Smooth muscle cell of the pulmonary artery (primary cell): ENCODE measurements at places on chromosomes 3 and 15. TPM values are rescaled to one million over a fixed set of nuclear protein-coding genes. Genes with fewer than 3 reads are reported as not detected.

Gene TRIM69
- 13.1 and 15.7 TPM in 2 replicates for total RNA-seq

Gene GHRL
- total RNA-seq = not detected in 2 replicates

Gene DOCK3
- total RNA-seq = 0.26 and 0.30 TPM in 2 replicates

Gene GATA2
- 2.3 and 7.1 TPM in 2 replicates for total RNA-seq

Gene NISCH
- total RNA-seq = 87.9 and 109 TPM in 2 replicates

Gene GOLGA6L22
- not detected in 2 replicates for total RNA-seq

Gene SPESP1
- 1.7 and 9.8 TPM in 2 replicates for total RNA-seq

Gene SAMMSON
- not detected in 2 replicates for total RNA-seq

Gene TMCO5A
- not detected in 2 replicates for total RNA-seq

Gene MYL3
- not detected in 2 replicates for total RNA-seq

Gene MESP2
- total RNA-seq = 0.66 and 0.78 TPM in 2 replicates

Gene NUP210
- total RNA-seq = 0.10 and 0.46 TPM in 2 replicates

Gene OR5H2
- not detected in 2 replicates for total RNA-seq

Gene CCR8
- total RNA-seq = not detected in 2 replicates

Gene KIF15
- total RNA-seq = 1.3 and 2.9 TPM in 2 replicates

Gene FGD5
- total RNA-seq = 0.20 and 2.0 TPM in 2 replicates

Gene IL20RB
- total RNA-seq = 0.98 and 1.0 TPM in 2 replicates

Gene PCCB
- 48.0 and 48.9 TPM in 2 replicates for total RNA-seq

Gene SLC22A14
- total RNA-seq = 0.46 and 0.66 TPM in 2 replicates

Gene ZIC1
- 0.03 and 0.13 TPM in 2 replicates for total RNA-seq

Gene NRROS
- 1.0 and 5.0 TPM in 2 replicates for total RNA-seq

Gene COL6A6
- total RNA-seq = 0.23 and 2.7 TPM in 2 replicates

Gene SH3GL3
- total RNA-seq = 0.07 and 0.20 TPM in 2 replicates

Gene EFHB
- 0.63 and 0.72 TPM in 2 replicates for total RNA-seq

Gene THSD4
- 56.2 and 120 TPM in 2 replicates for total RNA-seq

Gene ZPLD1
- 0.13 and 1.1 TPM in 2 replicates for total RNA-seq

Gene POTEB
- not detected in 2 replicates for total RNA-seq

Gene SLC12A1
- not detected in 2 replicates for total RNA-seq

Gene ALPK3
- total RNA-seq = 4.3 and 26.4 TPM in 2 replicates

Gene SERPINI1
- 4.3 and 7.6 TPM in 2 replicates for total RNA-seq

Gene CCRL2
- 0.10 and 0.26 TPM in 2 replicates for total RNA-seq

Gene SPINT1
- total RNA-seq = 0.33 and 0.36 TPM in 2 replicates

Gene GP9
- not detected in 2 replicates for total RNA-seq

Gene ISL2
- 0.46 TPM in 1 of 2 replicates, not detected in the other for total RNA-seq

Gene PCLAF
- 12.9 and 18.4 TPM in 2 replicates for total RNA-seq

Gene RLBP1
- total RNA-seq = not detected in 2 replicates

Gene ADAMTS17
- total RNA-seq = 4.8 and 6.6 TPM in 2 replicates

Gene PPP1R14D
- total RNA-seq = not detected in 2 replicates

Gene TM6SF1
- 0.33 and 0.83 TPM in 2 replicates for total RNA-seq

Gene ANKRD34C
- total RNA-seq = not detected in 2 replicates

Gene SNUPN
- total RNA-seq = 27.9 and 33.1 TPM in 2 replicates

Gene BRK1
- total RNA-seq = 80.3 and 90.6 TPM in 2 replicates

Gene ST3GAL6
- total RNA-seq = 6.4 and 19.9 TPM in 2 replicates

Gene MELTF
- total RNA-seq = 11.1 and 19.6 TPM in 2 replicates

Gene NANOGP8
- not detected in 2 replicates for total RNA-seq

Gene RCN2
- total RNA-seq = 96.3 and 98.2 TPM in 2 replicates

Gene TUSC7
- not detected in 2 replicates for total RNA-seq

Gene CRTAP
- 443 and 499 TPM in 2 replicates for total RNA-seq

Gene ACOX2
- total RNA-seq = 18.3 and 22.9 TPM in 2 replicates

Gene FRMD5
- 10.0 and 30.2 TPM in 2 replicates for total RNA-seq

Gene PLA2G4E
- total RNA-seq = not detected in 2 replicates

Gene EIF2B5
- 27.0 and 27.2 TPM in 2 replicates for total RNA-seq

Gene CLDN1
- total RNA-seq = 0.20 and 4.1 TPM in 2 replicates

Gene ADCY5
- 0.13 and 0.91 TPM in 2 replicates for total RNA-seq

Gene PLXNA1
- 97.4 and 103 TPM in 2 replicates for total RNA-seq
